Islet precursor cell (in vitro differentiated cells): ENCODE measurements at places on chromosomes 2 and 18.

DNA sequence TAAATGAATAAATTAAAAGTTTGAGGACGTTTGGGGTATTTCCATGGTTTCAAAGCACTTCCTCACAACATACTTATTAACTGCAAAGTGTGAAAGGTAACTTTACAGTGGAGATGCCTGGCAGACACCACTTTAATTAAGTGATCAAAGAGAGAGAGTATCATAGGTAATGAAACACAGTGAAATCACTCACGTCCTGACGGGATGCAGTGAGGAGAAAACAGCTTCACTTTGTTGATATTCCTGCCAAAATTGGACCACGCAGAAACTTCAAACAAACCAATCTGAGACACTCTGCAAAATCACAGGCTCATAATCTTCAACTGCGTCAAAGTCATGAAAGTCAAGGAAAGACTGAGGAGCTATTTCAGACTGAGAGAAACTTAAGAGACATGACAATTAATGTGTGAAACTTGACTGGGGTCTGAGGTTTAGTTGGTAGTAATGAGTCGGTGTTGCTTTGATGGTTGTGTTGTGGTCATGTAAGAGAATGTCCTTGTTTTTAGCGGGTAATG, 66.0 kb upstream of the ITGB6 start:
- DNase-seq = no peak

DNA sequence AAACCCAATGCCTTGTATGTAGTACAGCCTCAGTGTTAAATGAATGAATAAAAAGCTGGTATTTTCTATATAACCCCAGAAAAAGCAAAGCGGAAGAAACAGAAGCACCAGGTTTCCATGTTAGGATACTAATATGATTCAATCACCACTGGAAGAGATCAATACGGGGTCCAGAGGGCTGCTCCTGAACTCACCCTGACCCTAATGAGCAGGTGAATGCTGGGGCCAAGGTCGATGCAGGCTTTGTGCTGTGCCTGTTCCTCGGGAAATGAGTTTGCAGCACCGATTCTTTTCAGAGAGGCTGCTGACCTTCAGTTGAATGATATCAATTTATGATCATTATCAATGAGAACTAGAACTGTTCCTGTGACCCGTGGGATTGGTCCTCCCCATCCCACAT, 228.5 kb downstream of the CDCA7 start:
- DNase-seq = no peak

- no peak for DNase-seq
These were observed 8.6 kb upstream of the NEU2 start for GRCh38 chr2:233023761-233024410.

DNA sequence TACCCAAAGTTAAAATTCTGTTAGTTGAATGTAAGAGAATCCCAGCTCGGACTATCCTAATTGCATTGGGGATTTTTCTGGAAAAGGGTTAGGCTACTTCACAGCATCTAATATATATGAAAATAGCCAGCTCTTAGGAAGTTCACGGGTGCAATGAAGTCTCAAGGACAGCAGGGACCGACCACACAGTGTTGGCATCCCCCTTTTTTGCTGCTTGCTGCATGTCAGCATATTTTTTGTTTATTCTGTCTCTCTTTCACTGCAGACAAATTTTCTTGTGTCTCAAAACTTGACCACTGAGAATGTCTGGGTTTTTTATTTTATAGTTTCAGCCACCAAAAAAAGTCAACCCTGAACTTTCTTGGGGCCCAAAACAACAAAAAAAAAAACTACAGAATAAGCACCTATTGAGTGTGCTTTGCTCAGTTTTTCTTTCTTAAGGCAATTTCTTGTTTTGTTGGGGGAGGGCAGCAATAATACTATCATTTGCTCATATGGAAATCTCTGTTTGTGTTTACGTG, 535.6 kb downstream of the CNTNAP5 start:
- no peak for DNase-seq

DNA sequence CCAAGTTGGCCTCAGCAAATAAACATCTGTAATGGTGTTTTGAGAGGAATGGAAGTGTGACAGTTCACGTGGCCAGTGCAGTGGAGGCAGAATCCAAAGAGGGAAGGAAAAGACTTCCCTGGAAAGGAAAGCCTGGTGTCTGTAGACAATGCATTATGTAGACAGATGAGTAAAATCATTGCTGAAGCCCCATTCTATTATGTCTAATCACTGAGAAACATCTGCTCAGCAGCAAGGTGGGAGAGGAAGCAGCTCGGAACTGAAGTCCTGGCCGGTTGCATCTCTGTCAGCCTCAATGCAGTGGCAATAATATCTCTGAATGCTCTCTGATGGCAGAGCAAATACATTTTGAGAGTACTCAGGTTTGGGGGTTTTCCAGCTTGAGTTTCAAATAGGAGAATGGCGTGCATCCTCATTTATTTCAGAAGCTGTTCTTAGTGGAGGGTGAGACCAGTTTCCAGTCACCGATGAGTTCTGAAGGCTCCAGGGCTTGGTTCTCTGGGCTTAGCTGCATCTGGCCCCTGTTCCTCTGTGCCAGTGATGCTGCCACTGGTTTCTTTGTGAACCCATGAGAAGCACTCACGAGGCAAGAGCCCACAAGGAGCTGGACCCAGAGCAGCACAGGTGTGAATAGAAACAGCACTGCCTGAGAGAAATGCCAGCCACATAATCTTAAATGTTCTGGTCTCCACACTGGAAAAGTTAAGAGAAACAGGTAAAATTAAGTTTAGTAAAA, 63.3 kb downstream of the RPIA start:
- DNase-seq = no peak

- DNase-seq = no peak
These were observed 72.7 kb downstream of the CLIP4 start for GRCh38 chr2:29187926-29188325.

DNA sequence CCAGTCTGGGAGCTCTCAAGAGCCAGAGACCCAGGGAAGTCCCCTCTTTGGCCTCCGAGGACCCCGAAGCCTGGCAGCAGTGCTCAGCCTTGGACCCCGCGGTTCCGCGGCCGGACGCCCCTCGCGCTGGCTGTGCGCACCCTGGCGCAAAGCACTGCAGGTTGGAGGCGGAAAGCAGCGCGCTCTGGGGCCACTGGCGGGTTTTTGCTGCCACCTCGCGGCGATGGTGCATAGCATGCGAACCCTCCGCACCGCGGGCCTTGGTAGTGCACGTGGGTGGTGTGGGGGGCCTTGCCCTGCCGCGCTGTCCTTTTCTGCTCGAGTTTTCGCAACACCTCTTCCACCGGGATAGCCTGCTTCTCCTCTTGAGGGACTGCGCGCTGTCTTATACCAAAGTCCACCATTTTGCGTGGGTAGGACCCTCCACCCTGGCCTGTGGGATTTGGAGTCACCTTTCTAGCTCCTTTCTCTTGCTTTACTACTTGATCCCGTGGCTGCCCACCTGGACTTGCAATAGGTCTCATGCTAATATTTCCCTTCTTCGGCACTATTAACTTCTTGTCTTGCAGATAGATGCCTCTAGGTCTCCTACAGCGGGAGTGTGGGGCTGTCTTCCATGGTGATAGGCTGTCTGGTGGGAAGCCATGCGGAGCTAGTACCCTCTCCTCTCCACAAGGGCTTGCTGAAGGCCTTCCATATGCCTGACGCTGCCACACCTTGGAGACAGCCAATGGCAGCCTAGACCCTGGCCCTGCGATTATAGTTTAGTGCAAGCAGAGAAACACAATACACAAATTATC, 14.3 kb downstream of the SIX3 start:
- DNase-seq = peak; percentile 86

- DNase-seq = no peak
These were observed 180.8 kb upstream of the MMADHC start for GRCh38 chr2:149768320-149768799.

DNA sequence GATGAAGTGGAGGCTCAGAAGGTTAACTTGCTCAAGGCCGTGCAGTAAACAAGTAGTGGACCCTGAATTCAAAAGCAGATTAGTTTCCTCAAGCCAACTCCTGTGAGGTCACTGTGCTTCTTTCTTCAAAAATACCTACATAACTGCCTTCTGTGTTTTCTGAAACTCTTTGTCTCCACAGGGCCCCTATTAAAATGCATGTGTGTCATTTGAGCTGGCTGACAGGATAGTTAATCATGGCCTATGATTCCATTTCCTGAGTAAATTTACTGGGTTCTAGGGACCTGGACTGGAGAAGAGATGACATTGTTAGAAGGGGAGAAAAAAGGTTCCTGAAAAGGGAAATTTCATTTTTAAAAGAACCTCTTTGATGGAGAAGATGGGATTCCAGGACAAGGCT, 12.9 kb upstream of the DTNA start:
- no peak for DNase-seq

- DNase-seq = no peak
These were observed 19.1 kb upstream of the GPR55 start for GRCh38 chr2:230944123-230944653.

DNA sequence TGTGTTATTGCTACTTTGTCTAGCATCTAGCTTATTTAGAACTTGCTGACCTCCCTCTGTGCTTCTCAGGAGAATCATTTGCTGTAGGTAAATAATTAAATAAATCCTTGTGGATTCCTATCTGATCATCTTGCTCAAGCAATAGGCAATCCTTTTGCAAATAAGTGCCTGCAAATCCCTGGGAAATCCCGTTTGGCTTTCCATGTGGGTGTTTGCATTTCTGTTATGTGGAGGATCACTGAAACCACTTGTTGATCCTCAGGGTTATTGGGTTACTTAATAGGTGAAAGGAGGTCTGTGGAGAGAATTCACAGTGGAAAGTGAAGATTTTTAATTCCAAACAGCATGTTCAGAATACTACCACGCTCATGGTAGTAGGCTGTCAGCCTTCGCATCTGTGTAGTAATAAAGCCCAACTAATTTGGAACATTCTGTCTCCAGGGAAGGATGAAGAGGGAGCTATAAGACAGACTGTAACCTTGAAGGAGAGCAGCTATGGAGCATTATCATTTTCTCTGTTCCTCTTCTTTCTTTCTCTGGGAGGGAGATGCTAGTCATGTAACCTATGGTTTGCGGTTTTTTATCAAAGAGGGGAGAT, 72.5 kb downstream of the GULP1 start:
- DNase-seq = no peak

GRCh38 chr2:196989496-196989895, 63.0 kb upstream of the PGAP1 start:
- no peak for DNase-seq

DNA sequence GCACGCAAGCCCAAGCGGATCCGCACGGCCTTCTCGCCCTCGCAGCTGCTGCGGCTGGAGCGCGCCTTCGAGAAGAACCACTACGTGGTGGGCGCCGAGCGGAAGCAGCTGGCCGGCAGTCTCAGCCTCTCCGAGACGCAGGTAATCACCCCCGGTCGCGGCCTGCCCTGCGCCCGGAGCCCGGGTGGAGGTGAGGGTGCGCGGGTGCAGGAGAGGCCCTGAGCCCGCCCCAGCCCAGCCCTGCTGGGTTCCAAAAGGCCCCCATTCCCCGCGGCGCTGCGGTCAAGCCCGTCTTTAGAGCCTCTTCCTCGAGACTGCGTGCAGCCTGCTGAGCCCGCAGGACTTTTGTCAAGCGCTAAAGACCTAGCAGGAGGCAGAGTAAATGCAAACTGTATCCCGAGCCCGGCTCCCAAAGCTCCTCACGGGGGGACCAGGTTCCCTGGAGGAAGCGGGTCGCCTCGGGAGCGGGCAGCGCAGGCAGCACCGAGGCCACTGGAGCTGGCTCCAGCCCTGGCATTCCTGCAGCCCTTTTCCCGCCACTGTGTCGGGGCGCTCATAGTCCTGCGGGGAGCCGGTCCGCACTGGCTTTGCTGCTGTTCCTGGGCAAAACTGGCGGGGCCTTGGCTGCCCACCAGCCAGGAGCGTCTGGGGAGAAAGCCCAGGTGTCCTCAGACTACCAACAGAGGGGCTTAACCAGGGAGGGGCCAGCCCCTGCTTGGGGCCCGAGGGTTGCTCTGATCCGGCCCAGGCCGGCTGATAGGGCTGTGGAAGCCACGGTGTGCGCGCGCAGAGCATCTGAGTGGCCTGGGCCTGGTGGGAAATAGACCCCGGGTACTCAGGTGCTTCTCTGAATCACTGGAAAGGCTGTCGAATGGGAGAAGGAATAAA, 7.3 kb downstream of the EMX1 start:
- DNase-seq = peak; percentile 62

GRCh38 chr2:238425505-238425978, 1.2 kb upstream of the ASB1 start:
- DNase-seq = no peak

DNA sequence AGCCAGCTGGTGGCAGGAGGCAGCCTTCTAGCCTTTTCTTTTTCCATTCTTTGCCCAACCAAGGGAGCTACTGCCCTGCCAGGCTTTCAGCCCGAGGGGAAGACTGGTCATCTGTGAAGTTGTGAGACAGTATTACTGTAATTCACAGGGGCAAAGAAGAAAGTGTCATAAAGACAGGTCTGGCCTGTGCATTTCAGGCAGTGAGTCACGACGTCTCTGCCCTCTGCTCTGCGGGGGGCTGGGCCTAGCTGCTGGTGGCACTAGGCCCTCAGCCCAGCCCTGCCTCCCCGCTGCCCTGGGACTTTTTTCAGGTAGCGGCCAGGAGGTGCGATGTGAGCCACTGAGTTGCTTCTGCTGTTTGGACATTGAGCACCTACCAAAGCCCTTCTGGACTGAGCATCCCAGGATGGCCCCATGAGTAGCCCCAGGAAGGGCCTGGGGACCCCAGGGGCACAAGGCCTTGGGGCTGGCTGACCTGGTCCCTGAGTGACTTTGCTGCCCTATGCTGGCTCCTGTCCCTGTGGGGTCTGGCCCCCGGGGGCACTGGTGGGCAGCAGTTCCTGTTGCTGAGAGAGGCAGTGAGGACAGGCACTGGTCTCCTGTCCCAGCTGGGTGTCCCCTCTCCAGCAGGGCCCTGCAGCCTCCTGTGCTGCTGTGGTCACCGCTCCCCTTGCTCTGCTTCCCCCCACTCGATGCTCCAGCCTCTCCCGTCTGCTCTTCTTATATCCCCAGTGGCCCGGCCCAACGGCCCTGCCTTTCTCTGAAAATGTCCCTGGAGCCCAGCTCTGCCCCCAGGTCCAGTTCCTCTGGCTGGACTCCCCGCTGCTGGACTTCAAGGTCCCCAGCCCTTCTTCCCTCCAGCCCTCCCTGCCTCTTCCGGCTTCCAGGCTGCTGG, 7.0 kb downstream of the INHBB start:
- DNase-seq = no peak

DNA sequence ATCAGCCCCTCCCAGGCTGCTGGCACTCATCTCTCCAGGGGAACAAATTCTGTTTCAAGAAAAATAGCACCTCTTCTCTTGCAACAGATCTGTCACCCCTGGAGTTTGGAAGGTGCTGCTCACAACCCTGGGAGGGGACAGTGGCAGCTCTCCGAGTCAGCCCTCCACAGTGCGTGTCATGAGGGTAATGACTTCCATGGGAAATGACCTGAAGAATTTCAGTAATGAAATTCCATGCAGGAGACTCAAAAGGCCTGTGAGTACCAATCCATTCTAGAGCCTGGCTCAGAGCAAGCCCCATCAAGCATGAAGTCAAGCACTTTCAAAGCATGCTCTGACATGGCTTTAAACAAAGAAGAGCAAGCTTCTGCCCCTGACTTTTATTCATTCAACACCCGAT, 276.3 kb upstream of the PARD3B start:
- DNase-seq = no peak

- DNase-seq = peak; percentile 13
These were observed 2.2 kb upstream of the INPP4A start for GRCh38 chr2:98442488-98442887.
